ENCODE measurements at places on chromosomes 3 and 15.

- no peak for DNase-seq
Measured at GRCh38 chr3:21752749-21753347, 1.8 kb upstream of the ZNF385D start.

DNA sequence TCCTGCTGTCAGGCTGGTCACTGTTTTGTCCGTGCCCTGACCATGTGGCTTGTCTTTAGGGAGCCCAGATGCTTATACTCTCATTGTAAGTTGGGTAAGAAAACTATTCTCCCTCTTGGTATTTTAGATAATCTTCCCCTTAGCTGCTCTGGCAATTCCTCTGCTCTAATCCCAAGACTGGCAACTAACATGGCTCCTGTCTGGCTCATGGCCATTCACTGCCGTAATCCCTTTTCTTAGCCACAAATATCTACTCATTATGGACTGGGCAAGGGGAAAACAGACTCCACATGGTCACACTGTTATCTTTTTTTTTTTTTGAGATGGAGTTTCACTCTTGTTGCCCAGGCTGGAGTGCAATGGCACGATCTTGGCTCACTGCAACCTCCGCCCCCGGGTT is 38.8 kb downstream of the TYRO3 start:
- DNase-seq: no peak

DNA sequence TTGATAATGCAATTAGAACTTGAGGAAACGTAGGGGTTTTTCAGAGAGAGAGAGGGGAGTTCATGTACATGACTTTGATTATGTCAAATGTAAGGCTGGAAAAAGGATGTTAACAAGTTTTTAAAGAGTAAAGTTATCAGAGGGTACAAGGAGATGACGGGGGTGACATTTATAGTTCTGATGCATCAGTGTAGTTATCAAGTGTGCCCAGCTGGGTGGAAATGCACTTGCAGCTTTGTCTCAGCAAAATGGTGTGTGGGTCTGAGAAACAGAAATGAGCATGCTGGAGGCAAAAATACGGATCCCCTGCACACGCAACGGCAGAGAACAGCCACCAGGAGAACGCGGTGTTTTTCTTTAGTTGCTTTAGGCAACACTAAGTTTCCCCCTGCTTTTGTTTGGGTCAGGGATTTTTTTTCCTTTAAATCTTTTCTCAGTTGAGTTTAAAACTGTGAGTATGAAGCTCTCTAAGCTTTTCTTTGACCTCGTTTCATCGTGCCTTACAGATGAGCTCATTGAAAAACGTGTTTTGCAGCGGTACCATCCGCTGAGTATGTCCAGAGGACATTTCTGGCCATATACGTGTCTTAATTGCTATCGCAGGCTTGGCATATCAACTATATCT is 205.4 kb downstream of the PDZRN3 start:
- DNase-seq: no peak

GRCh38 chr3:148600440-148600839 is 97.3 kb upstream of the AGTR1 start:
- no peak for DNase-seq

DNA sequence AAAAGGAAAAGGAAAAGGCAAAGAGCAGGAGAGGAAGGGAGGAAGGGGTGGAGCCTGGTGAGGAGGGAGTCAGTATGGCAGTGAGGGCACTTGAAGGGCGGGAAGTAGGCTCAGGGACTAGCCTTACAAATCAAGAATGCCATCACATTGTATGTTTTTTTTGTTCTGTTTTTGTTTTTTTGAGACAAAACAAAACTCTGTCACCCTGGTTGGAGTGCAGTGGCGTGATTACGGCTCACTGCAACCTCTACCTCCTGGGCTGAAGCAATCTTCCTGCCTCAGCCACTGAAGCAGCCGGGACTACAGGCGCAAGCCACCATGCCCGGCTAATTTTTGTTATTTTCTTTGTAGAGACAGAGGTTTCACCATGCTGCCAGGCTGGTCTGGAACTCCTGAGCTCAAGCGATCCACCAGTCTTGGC is 10.5 kb upstream of the PIK3CB start:
- no peak for DNase-seq

DNA sequence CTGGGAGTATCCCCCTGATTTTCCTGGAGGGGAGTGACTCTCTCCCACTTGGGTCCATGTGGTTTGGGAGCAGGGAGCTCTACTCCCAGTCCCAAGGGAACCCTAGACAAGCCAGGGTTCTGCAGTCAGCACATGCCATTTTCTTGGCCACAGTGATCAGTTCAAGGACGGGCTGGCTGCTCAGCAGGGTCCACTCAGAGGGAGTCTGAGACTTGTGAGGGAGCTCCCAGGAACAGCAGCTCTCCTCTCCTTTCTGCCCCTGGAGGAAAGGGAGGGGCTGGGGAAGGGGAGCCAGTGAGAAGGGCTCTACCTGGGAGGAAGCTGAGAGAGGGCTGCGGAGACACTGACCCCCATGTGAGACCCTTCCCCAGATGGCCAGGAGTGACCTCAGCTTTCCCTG is 29.1 kb upstream of the LMCD1 start:
- no peak for DNase-seq

GRCh38 chr3:10411598-10412332 is 90.9 kb upstream of the SEC13 start:
- no peak for DNase-seq

GRCh38 chr15:98543237-98543636 is 105.1 kb upstream of the IGF1R start:
- DNase-seq: peak; percentile 3

- DNase-seq: peak; percentile 86
Measured at GRCh38 chr3:155382396-155383042, 89.0 kb upstream of the STRIT1 start.

DNA sequence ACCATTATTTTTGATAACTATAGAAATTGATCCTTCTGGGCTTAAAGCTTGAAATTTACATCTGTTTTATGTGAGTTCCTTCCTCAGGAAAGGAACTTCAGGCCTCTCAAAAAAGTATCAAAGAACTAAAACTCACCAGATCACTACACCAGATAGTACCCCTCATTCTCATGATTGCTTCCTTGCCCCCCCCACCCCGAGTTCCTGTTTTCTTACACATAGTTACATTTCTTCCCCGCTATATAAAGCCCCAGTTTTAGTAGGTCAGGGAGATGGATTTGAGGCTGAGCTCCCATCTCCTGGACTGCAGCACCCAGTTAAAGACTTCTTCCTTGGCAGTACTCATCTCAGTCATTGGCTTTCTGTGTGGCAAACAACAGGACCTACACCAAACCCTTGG is 80.3 kb upstream of the HRH1 start:
- no peak for DNase-seq

DNA sequence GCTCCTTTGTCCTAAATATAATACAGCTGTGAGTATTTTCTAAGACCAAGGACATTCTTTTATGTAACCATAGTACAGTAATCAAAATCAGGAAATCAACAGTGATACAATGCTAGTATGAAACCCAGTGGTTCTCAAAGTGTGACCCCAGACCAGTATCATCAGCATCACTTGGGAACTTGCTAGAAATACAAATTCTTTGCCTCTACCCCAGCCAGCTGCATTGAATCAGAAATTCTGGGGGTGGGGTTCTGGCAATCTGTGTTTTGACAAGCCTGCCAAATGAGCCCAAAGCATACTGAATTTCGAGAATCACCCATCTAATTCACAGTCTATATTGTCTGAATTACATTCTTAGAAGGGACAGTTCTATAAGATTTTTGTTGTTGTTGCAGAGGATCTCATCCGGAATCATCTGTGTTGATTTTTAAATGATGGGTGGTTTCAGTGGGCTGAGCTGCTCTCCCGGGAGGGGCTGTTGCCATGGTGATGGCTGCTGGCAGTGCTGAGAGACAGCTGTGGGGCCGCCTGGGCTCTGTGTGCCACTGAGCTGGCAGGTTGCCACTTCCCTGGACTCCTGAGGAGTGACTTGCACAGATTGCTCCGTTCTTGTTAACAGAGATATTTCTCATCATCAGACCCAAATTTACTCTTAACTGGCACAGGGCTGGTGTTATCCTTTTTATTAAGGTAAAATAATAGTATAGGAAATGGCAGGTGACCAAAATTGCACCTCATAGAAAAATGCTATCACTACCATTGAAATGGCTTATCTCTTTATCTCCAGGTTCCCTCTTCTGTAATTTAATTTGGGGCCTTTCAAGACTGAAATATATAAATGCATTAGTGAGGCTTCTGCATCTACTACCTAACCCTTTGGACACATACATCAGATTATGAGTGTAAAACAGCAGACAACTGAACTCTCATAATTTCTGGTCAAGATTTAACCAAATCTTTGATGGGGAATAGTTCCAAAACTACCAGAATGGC is 56.5 kb downstream of the NEK11 start:
- no peak for DNase-seq

GRCh38 chr3:193023218-193023617 is 105.6 kb upstream of the MB21D2 start:
- no peak for DNase-seq

GRCh38 chr15:90654233-90655136 is 62.7 kb upstream of the BLM start:
- DNase-seq: no peak

DNA sequence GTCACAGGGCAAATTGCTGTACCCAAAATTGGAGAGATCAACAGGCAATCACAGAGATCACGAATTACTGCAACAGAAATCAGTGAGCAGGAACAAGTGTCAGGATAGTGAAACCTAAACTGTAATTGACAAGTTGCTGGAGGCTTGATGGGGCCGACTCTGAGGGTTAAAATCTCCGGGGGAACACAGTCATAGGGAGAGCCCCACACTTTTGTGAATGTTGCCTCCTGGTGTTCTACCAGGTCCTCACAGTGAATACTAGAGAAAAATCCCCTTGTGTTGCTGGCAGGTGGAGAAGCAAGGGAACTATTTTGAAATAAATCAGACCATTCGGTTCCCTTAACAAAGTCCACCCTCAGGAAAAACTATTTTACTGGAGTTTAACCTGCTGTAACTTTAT is 697.5 kb upstream of the CBLB start:
- no peak for DNase-seq

- no peak for DNase-seq
Measured at GRCh38 chr3:129648391-129648790, 41.9 kb upstream of the PLXND1 start.

- DNase-seq: no peak
Measured at GRCh38 chr3:179455954-179456353, 4.7 kb upstream of the GNB4 start.

- no peak for DNase-seq
Measured at GRCh38 chr3:15754047-15754446, 43.7 kb downstream of the ANKRD28 start.

- no peak for DNase-seq
Measured at GRCh38 chr15:78363381-78363734, 23.2 kb downstream of the CRABP1 start.

DNA sequence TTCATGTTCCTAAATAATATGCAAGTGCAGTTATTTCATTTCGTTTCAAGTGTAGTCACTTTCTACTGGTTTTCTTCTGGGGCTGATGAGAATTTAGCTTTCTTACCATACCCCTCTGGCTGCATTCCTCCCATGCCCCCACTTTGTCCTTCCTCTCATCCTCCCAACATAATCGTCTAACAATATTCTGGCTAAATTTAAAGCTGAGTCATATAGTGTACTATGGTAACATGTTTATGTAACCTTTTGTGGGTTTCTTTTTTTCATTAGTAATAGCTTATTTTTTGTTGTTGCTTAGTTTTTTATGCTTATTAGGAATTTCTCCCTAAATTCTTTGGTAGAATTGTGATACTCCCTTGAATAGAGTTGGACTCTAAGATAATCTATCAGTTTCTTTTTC is 30.5 kb downstream of the DUT start:
- DNase-seq: no peak

DNA sequence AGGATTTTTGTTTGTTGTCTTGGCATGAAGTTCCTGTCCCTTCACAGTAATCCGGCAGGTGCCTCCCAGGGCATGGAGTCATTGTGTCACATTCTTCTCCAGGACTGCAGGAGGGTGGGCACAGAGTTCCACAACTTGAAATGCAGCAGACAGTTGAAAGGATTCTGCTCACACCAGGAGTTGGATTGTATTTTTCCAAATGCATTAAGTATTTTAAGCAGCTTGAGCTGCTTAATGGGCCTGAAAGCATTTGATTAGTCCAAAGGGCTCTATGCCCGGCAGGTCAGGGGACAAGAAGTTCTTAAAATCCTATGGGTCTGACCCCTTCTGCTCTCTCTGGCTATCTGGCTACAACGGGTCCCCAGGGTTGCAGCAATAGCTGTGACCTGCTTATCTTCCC is 92.9 kb downstream of the APBA2 start:
- no peak for DNase-seq

DNA sequence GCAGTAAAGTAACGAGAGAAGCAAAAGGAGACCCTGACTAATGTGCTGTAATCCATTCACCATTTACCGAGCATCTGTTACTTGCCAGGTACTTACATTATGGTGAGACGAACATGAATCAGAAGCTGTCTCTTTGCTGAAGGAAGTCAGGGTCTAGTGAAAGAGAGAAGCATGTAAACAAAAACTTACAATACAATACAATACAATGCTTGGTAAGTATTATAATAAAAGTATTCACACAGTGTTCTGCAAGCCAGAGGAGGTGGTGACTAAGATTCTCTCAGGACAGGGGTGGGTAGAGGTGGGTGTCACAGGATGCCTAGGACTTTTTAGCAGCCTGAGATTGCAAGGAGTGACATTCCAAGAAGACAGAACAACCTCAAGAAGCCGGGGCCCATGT is 50.2 kb upstream of the MGA start:
- no peak for DNase-seq

DNA sequence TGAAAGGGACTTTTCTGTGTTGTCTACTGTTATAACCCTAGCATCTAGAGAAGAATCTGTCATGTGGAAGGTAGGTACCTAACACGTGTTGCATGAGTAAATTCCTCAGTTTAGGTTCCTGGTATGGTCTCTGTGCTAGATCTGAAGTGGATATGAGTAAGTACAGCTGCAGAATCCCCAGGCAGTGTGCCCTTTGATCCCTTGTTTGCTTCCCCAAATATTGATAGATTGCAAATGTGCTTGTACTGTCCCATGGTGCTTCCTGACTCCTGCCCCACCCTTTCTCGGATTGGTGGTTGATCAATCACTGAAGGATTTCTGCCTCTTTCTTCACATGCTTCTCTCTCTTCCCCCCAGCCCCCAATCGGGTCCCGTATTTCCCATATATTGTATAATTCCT is 450.4 kb downstream of the UNC13C start:
- no peak for DNase-seq

- DNase-seq: no peak
Measured at GRCh38 chr3:129663045-129663446, 56.6 kb upstream of the PLXND1 start.

Measured in Peyer's patch (tissue), 4 donors.